Neuronal stem cell (in vitro differentiated cells): ENCODE measurements at places on chromosomes 5 and 9.

GRCh38 chr9:91042541-91042940, 240.9 kb downstream of the SYK start:
- DNase-seq: no peak

- DNase-seq: no peak
Measured at GRCh38 chr5:1745796-1746370, 53.8 kb downstream of the MRPL36 start.

DNA sequence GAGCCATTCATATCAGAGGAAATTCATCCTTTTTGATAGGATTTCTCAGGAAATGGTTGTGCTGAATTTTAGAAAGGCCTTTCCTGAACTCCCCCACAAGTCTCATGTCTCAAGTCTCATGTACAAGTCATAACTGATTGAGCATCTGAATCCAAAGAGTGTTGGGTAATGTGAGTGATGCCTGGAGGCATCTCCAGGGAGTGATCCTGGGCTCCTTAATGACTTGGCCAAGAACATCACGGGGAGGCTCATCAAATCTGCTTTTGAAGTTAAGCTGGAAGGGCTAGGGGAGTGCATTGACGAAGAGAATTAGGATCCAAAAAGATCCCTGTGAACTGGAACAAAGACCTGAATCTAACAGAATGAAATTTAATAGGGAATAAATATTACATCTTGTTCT, 79.2 kb downstream of the MAST4 start:
- no peak for DNase-seq

GRCh38 chr9:129783516-129784361, 19.2 kb upstream of the TOR1B start:
- DNase-seq: peak; percentile 71

DNA sequence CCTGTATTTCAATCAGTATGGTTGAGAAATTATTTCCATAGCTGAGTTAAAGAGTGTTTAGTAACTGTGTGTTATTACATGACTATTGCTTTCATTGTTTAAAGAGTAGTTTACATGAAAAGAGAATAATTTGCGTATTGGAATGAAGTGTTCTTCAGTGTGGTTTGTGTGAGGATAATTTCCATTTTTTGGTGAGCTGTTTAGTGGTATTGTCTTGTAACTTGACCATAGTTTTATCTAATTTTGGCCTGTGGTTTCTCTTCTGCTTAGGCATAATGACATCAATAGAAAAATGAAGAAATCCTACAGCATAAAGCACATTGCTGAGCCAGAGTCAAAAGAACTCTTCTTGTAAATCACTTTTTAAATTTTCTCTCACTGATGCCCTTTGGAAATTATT, 151.2 kb downstream of the SNCAIP start:
- DNase-seq: no peak

DNA sequence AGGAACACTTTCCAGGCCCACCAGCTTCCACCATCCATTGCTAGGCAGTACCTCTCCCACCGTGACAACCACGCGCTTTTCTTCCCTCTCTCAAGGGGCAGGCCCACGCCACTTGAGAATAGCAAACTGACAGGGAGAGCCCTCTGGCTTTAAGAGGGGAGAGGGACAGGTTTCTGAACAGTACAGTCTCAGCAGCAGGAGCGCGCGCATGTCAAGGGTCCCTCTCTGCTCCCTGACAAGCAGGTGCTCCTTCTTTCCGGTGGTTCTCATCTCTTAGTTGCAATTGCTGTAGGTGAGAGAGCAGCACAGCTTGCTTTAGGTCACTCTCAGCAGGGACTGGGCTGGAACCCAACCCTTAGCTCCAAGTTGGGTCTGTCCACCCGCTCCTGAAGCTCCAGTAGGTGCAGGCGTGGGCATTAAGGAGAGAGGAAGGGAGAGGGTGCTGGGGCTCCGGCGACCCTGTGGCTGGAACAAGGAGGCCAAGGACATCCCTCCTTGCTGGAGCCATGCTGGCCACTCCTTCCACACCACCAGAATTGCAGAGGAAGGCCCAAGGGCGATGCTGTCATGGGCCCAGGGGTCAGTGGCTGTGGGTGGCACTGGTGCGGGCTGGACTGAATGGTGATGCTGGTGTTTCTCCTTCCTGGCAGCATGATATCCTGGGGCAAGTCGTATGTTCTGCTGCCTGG, 9.0 kb upstream of the PHF2 start:
- no peak for DNase-seq

- DNase-seq: no peak
Measured at GRCh38 chr5:95825495-95825894, 3.0 kb upstream of the GLRX start.

GRCh38 chr5:67378256-67378655, 181.7 kb upstream of the CD180 start:
- DNase-seq: no peak
